Stimulated activated CD8-positive, alpha-beta memory T cell treated with anti-CD3 and anti-CD28 coated beads, Interleukin-15, amount 100 ng/mL, for 24 hours (primary cell): ENCODE measurements at places on chromosomes 13 and 19.

DNA sequence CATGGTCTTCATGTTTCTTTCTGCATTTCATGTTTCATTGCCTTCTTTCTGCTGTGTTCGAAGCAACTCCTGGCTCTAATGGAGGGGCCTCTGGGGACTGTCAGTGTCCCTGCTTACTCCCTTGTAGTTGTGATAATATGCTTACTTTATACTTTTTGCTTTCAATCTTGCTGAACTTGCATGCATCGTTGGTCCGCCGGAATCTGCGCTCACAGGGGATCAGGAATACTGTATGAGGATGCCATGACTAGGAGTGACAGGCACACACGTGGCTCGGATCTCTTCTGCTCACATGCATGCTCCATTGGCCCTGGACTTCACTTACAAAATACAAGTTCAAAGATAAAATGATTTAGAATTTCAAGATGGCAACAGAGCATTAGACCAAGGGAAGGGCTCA, 108.8 kb downstream of the SIPA1L3 start:
- DNase-seq, result no peak

DNA sequence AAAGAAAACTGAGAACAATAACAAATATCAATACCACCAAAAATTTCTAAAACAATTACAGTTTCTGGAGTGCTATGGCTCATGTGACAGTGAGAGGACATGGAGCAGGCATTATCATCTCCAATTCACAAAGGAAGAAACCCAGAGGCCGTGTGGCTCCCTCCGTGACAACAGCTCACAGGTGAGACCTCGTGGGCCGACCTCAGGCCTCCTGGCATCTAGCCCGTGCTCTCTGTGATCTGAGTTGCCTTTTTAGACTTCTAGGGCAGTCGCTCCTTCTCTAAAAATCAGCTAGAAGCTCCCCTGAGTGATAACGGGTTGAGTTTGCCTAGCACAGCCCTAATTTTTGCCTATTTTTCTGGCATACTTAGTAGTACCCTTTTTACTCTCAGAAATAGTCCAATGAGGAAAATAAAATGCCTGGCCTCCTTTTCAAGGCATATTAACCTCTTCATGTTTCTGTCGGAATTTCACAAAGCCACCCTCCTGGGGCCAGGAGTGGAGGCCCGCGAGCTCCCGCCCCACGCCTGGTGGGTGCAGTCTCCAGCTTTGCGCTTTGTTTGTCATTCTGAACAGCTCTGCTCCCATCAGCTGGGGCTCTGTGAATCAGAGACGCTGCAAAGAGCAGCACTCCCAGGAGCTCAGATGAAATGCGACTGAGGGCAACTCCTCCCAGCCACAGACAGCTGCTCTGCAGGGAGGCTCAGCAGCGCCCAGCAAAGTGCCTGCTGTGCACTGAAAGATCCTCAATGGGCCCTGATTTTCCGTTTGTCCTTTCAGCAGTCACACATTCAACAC, 292.5 kb downstream of the UQCRFS1 start:
- no peak for DNase-seq

GRCh38 chr19:10289836-10290356, at the start of gene ICAM5:
Gene ICAM5 (plus strand): TSS chr19:10289952. CDS start chr19:10290044, 92 bp downstream.
- DNase-seq, result no peak

DNA sequence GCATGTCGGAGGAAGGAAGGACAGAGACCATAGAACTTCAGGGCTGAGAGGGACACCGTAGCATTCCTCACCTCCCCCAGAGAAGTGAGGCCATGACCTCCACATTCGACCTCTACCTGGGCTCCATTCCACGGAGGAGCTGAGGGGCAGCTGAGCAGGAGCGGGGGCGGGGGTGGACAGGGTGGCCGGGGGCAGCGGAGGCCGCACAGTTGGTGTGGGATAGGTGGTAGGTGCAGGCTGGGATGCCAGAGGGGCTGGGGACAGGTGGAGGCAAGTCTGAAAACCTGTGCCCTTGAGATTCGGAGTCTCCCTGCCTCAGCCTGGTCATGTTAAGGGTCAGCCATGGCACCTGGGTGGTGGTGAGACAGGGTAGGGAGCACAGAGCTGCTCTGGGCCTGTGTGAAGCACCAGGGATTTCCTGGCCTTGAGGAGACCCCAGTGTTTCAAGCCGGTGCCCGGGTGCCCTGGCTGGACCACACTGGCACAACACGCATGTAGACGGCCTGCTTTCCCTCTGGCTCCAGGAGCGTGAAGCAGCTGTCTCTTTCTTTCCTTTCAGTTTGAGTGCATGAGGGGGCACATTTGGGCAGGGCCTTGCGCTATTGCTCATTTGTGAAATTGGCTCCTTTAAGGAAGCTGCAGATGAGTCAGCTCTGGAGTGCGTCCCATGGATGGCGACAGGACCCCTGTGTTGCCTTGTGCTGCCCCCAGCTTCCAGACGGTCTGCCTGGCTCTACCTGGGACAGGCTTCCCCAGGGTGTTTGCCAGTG, 51.8 kb downstream of the TSSK6 start:
- no peak for DNase-seq

DNA sequence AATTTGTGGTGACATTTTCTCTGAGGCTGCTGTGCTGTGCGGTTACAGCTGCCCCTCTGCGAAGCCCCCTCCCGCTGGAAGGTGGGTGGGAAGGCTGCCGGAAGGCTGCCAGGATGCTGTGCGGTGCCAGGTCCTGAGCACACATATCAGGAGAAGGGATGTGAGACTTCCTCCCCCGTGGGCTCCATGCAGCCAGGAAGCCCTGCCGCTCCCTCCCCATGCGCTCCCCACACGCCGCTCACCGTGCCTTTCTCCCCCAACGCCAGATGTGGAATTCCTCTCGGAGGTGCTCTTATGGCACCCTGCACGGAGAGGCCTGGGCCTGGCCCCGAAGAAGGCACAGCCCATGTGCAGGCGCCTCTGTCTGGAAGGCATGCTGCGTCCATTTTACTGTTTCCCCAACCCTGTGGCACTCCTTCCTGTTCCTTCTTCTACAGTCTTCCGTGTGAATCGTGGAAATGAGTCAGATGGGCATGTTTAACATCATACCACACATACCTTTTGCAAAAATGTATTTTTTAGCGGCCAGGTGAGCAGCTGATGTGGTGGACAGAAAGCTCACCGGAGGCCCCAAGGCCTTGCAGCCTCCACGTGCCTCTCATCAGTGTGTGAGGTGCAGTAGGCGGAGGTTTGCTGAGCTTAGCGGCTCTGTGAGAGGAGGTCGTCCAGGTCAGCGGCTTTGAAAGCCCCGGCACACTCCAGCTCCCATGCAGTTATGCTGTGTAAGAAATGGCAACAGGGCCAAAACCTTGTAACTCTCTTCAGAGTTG, 88.0 kb downstream of the ATP11A start:
- DNase-seq, result no peak
